ENCODE measurements at places on chromosomes 2 and 18. TPM values are rescaled to one million over a fixed set of nuclear protein-coding genes. Genes with fewer than 3 reads are reported as not detected.

TUBA3E gene
- not detected for total RNA-seq

NEUROD1 gene
- not detected for total RNA-seq

CD8A gene
- total RNA-seq: not detected

GPR45 gene
- total RNA-seq: not detected

AQP12B gene
- not detected for total RNA-seq

LOXHD1 gene
- total RNA-seq: not detected

HRH4 gene
- total RNA-seq: not detected
